ENCODE measurements at places on chromosomes 12 and 14.
A peak's percentile ranks its signal among the peaks of the same experiment; 100 is the strongest.

GRCh38 chr12:46197883-46198282, 71.0 kb downstream of the SLC38A1 start:
- no peak for DNase-seq

DNA sequence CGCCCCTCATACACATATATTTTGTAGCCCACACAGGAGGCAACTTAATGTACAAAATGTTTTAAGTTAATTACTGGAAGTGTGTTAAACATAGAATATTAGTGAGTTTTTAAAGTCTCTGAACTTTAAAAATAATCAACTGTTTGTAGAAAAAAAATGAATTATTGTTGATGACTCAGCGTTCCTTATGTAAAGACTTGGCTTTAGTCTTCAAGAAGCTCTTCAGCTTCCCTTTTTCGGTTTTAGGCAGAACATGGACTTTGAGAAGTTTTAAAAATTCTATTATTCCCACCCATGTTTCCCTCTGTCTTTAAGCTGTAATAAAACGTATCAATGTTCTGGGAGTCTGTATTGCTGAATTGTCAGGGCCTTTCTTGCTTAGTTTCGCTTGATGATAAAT, 269.5 kb downstream of the FBXL14 start:
- DNase-seq, result no peak

DNA sequence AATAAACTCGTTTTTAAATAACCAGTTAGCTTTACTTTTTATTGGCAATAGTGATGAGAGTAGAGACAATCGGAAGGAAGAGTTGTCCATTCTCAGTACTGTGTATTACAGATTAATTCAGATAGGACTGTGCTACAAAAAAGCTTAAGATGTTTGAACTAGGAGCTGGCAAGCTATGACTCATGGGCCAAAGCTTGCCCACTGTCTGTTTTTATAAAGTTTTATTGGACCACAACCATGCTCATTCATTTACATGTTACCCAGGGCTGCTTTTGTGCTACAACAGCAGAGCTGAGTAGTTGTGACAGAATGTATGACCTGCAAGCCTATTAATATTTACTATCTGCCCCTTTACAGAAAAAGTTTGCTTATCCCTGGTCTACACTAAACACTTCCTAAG, 19.4 kb downstream of the GNS start:
- no peak for DNase-seq

DNA sequence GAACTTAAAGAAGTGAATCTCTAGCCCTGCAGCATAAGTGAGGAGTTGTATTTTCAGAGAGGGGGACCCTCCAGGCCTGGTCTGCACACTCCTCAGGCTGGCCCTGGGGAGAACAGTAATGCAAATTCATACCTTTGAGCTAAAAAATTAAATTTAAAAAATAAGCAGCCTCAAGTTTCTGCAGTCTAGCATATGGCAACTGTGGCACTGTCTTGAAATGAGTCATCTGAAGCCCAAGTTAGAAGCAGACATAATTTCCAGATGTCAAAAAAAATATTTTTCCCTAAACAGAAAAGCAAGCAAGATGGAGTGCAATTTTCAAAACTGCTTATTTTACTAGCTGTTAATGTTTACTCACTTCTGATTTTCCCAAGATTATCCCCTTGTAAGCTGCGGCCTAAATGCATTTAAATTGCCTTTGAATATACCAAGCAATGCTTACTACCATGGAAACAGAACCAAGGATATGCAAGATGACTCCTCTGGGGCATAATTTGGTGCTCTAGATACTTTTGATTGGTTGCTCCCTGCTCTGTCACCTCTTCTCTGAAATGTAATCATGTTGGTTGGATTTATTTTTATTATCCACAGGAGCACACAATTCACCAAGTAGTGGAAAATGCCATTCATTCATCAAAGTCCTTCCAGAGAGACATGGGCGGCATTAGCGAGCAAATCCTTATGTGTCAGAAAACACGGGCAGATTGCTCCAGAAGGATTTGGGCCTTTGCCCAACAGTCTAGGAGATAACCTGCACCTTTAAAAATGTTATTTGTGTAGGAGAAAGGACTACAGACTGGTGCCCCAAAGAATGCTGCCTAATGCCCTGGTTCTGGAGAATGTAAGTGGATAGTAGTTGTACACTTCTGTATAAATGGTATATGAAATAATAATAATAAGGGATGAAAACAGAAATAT, 25.0 kb upstream of the DHRS7 start:
- no peak for DNase-seq

DNA sequence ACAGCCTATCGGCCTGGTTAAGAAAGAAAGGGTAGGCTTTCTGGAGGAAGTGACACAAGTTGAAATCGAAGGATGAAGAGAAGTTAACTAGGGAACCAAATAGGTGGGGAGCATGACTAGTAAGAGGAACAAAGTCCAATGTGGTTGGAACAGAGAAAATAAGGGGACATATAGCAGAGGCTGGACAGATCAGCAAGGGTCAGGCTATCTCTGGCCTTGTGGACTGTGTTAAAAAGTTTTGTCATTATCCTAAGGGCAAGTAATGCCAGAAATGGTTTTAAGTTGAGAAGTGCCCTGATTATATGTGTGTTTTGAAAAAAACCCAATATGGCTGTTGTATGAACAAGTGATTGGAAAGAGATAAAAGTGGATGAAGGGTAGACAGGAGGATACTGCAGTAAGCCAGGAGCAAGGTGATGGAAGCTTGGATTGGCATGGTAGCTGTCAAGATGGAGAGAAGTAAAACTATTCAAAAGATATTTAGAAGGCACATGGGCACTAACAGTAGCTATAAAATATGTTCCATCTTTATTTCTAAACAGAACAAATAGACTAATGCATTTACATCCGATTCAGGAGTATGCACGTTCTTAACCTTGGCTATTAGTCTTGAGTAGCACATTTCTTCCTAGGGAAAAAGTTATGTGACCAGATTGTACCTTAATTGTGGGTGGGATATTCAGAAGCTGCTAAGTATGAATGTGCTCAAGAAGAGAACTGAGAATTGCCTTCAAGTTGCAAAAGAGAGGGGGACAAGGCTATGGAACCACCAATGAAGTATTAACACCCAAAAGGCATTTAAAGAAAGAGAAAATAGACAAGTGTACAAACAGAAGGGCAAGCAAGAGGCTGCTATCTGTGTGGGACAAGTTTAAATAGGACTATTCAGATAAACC, 46.8 kb upstream of the OR5AU1 start:
- no peak for DNase-seq

DNA sequence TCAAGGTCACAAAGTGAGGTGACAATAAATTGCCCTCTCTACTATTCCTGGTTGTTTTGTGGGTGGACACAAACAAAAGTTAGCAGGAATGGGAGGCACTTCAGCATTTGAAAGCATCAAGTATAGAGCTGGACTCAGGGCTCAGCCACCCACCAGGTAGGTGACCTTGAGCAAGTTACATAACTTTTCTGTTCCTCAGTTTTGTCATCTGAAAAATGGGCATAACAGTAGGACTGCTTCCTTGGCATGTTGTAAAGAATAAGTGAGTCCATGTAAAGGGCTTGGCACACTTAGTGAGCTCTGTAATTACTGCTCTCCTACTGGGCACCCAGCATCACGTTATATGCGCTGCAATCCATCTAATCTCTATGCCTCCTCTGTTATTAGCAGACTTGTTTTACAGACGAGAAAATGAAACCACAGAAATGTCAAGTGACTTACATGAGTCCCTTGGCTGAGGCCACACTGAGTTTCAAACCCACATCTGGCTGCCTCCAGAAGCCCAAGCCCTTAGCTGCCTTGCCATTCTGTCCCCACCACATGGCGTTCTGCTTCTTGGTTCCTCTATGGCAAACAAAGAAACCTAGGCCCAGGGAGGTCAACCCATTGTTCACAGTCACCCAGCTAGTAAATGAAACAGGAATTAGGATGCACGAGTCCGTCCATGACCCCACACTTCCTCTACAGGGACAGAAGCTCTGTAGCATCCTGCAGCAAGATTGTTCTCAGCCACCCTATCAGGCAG, 63.2 kb upstream of the SLC24A4 start:
- peak; percentile 32 for DNase-seq

- no peak for DNase-seq
Measured at GRCh38 chr12:110314308-110314707, 33.3 kb downstream of the ATP2A2 start.

DNA sequence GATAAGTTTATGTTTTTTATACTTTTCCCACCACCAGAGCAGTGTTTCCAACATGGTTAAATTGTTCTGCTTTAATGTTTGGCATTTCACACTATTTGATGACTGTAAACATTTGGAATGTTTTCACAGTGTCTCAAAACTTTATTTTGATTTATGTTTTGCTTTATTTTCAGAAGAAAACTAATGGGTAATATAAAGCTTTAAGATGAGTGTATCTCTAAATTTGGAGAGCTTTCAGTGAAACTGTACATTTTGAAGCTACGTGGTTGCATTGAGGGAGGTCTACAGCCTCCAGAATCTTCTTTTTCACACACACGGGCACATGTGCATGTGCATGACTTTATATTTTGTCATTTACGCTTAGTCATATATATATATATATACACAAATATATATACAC, 10.7 kb downstream of the BICD1 start:
- no peak for DNase-seq

DNA sequence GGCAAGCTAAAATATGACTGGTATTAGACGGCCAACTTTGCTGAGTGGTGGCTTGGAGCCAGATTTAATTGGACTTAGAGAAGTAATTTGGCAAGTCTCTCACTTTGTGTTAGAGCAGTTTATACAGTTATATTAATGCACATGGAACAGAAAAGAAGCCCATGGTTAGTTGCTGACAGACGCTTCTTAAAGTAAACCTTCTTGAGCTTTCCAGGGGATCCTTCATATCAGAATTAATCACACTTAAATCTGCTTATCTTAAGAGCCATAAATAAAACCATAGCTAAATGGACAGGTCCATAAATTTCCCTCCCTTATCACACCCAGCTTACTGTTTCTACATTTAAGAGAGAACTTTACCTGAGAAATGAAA, 9.6 kb downstream of the GSG1 start:
- no peak for DNase-seq

All from GM12891 (cell line).